Uterus (tissue), 4 donors: ENCODE measurements at places on chromosomes 12 and 14. TPM values are rescaled to one million over a fixed set of nuclear protein-coding genes. Genes with fewer than 3 reads are reported as not detected.

The EML5 gene
- total RNA-seq = 2.4 TPM

The RNFT2 gene
- total RNA-seq = not detected

DNA sequence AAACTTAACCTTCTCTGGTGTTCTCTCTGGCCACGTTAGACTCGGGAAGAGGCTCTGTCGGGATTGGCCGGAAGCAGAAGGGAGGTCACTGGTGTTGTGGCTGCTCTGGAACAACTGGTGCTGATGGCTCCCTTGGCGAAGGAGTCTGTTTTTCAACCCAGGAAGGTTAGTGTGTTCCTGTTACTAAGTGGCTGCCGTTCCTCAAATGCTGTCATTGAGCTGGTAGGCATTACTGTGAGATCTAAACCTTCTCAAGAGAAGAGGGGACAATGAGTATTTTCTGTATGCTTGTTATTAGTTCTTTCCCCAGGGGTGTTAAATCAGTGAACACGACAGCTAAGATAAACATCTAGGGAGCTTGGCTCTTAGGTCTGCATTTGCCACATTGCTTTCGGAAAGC, 18.3 kb downstream of the POP5 start:
- no peaks in the 10 kb centered on the region for H3K36me3 ChIP-seq
- H3K4me3 ChIP-seq = no peak overlapping the region
- no peak for DNase-seq
- no peaks in the 10 kb centered on the region for H3K4me1 ChIP-seq
- no peak overlapping the region for H3K27ac ChIP-seq

GRCh38 chr12:24230061-24230701, 280.7 kb upstream of the SOX5 start:
- no peak overlapping the region for H3K4me3 ChIP-seq
- H3K27ac ChIP-seq = no peak overlapping the region
- no peaks in the 10 kb centered on the region for H3K36me3 ChIP-seq
- no peak for DNase-seq

DNA sequence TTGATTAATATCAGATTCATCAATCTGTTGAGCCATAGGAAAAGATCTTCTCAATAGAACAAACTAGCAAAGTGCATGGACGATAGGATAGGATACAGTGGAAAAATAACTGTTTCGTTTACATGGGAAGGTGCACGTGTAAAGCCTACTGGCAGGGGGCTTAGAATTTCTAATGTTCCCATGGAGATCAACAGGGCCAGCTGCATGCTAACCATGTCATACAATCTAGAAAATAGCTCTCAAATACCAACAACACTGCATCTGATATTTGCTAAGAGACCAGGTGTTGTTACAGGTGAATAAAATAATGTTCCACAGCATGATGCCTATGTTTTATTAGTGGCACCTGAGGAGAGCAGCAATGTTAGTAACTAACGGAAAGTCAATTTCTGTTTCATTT, 72.5 kb downstream of the ACSS3 start:
- no peaks in the 10 kb centered on the region for H3K27me3 ChIP-seq
- no peak overlapping the region for H3K27ac ChIP-seq
- H3K4me3 ChIP-seq = no peak overlapping the region
- no peaks in the 10 kb centered on the region for H3K4me1 ChIP-seq

DNA sequence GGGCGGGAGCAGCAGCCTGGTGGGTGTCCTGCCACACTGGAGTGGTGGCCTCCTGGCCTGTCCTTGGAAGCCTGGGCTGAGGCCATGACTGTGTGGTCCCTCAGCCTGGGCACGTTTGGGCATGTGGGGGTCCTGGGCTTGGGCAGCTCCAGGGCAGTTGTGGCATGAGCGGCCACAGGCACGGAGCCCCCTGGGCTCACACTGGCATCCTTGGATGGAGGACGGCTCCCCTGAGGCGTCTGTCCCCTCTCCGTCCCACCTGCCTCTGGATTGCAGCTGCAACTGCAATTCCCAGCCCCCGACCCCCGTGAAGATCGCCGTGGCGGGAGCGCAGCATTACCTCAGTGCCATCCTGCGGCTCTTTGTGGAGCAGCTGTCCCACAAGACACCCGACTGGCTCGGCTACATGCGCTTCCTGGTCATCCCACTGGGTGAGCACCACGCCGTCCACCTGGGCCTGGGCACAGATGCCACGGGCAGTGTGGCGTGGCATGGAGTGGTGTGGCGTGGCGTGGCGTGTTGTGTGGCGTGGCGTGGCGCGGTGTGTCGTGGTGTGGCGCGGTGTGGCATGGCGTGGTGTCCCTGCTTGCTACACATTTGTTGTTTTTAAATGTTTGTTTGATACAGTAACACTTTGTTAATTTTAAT, 15.1 kb upstream of the TEX22 start:
- no peaks in the 10 kb centered on the region for H3K36me3 ChIP-seq
- no peak overlapping the region for H3K4me3 ChIP-seq
- DNase-seq = no peak
- H3K4me1 ChIP-seq = no peaks in the 10 kb centered on the region

DNA sequence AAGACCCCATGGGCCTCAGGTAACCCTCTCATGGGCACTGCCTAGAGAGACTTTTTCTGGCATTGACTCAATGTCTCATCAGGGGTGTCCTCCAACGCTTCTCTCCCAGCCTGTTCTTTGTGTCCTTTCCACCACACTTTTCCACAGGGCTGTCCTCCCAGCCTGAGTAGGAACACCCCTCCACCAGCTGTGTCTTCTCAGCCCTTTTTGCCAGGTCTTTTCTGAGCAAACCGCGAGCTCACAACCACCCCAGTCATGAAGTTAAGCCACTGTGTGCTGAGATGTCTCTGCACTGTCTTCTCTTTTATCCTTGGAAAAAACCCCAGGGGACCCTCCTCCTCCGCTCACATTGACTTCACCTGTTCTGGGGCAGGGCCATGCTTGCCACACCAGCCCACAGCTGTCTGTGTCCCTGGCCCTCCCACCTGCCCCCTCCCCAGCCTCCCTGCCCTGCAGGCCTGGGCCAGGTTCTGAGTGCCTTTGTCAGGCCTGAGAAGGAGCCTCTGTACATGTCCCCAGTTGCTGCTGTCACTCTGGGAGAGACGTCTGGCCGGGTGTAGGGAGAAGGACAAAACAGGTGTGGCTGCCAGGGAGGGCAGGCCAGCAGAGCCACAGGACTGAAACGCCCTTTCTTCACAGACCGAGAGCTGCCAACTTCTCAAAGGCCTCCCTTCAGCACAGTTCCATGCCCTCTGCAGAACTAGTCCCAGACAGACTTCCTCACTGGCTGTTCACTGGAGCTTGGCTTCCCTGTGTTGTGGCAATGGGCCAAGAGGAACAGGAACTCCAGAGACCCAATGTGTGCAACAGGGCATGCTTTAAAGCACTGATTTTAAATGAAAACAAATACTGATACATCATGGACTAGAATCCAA, 50.5 kb upstream of the PNMA1 start:
- H3K4me1 ChIP-seq = peaks cover 45% of the 10 kb centered on the region
- H3K27ac ChIP-seq = peak overlapping the region; percentile 40
- no peaks in the 10 kb centered on the region for H3K36me3 ChIP-seq
- no peaks in the 10 kb centered on the region for H3K27me3 ChIP-seq

DNA sequence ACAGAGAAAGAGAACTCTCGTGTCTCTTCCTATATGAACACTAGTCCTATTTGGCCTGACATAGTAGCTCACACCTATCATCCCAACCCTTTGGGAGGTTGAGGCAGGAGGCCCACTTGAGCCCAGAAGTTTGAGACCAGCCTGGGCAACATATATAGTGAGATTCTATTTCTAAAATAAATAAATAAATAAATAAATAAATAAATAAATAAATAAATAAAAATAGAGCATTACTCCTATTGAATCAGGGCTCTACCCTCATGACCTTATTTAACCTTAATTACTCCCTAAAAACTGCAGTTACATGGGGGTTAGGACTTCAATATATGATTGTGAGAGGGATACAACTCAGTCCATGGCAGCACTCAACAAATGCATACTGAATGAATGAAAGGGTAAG, 61.2 kb upstream of the GSC start:
- DNase-seq = no peak
- H3K36me3 ChIP-seq = no peaks in the 10 kb centered on the region
- H3K4me1 ChIP-seq = no peaks in the 10 kb centered on the region
- H3K27ac ChIP-seq = no peak overlapping the region

- DNase-seq = no peak
- no peak overlapping the region for H3K27ac ChIP-seq
- H3K27me3 ChIP-seq = no peaks in the 10 kb centered on the region
- H3K36me3 ChIP-seq = no peaks in the 10 kb centered on the region
Measured at GRCh38 chr14:71960494-71961353, 28.5 kb downstream of the RGS6 start.
